ENCODE measurements at places on chromosomes 5 and 9. TPM values are rescaled to one million over a fixed set of nuclear protein-coding genes. Genes with fewer than 3 reads are reported as not detected.

Gene PCDHB7
- total RNA-seq, result 0.20 TPM

Gene FGF18
- 0.08 TPM for total RNA-seq

Gene RASA1
- 18.4 TPM for total RNA-seq

Gene TMOD1
- 0.60 TPM for total RNA-seq

Gene SMU1
- total RNA-seq, result 11.4 TPM

Gene UGT3A2
- total RNA-seq, result not detected

Gene LRRC19
- total RNA-seq, result 0.08 TPM

Gene PCDHA10
- total RNA-seq, result 0.08 TPM

Gene KIF4B
- not detected for total RNA-seq

Gene SPINK7
- total RNA-seq, result 138 TPM

Gene FGD3
- 2.1 TPM for total RNA-seq

Gene DYNC2I2
- 37.0 TPM for total RNA-seq

Gene HK3
- 1.4 TPM for total RNA-seq

Gene FAM153A
- 3.1 TPM for total RNA-seq

Gene ANKRD18B
- total RNA-seq, result 10.0 TPM

Gene CACNA1B
- not detected for total RNA-seq

Gene ACTBL2
- total RNA-seq, result not detected

All from esophagus mucosa (tissue), 1 donor.